ENCODE measurements at places on chromosomes 5 and 9.

- DNase-seq: no peak
Measured at GRCh38 chr5:57727591-57727990, 245.0 kb upstream of the ACTBL2 start.

DNA sequence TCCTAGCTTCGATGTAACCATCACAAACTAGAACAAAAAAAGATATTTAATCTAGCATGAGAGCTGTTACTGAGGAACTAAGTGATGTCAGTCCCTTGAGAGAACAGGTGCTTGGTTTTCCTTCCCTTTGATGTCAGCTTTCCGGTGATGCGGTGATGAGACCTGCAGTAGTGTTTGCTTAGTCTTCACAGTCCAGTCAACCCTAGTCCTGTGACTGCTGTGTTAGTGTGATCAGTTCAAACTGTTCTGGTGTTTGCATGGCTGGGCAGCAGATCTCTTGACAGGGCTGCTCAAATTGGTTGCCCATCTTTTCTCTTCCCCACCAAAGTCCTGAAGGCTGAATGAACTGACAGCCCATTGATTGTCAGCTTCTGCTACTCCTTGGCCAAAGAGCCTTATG lies 608.6 kb upstream of the DAB2 start:
- DNase-seq: no peak

GRCh38 chr5:67065237-67065636 lies 131.4 kb downstream of the CD180 start:
- no peak for DNase-seq

DNA sequence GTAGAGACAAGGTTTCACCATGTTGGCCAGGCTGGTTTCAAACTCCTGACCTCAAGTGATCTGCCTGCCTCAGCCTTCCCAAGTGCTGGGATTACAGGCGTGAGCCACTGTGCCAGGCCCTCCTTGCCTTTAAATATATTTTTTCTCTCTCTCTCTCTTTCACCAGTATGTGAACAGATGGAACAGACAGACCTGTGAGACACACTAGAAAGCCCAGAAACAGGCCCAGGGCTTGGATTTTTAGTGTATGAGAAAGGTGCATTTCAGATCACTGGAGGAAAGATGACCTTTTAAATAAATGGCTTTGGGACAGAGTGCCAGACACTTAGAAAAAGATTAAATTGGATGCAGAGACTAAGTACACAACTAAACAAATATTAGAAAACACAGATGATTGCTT lies 3.1 kb downstream of the RASGEF1C start:
- no peak for DNase-seq

GRCh38 chr5:1439388-1440097 lies 5.7 kb downstream of the SLC6A3 start:
- no peak for DNase-seq

- DNase-seq: no peak
Measured at GRCh38 chr5:68200288-68200687, 15.3 kb upstream of the PIK3R1 start.

GRCh38 chr5:94698197-94698596 lies 79.7 kb downstream of the SLF1 start:
- DNase-seq: no peak

GRCh38 chr9:7105095-7105494 lies 347.3 kb downstream of the KDM4C start:
- no peak for DNase-seq

GRCh38 chr5:153147891-153148623 lies 342.4 kb upstream of the GRIA1 start:
- DNase-seq: no peak

- DNase-seq: no peak
Measured at GRCh38 chr9:104276709-104277245, 182.7 kb downstream of the SMC2 start.

DNA sequence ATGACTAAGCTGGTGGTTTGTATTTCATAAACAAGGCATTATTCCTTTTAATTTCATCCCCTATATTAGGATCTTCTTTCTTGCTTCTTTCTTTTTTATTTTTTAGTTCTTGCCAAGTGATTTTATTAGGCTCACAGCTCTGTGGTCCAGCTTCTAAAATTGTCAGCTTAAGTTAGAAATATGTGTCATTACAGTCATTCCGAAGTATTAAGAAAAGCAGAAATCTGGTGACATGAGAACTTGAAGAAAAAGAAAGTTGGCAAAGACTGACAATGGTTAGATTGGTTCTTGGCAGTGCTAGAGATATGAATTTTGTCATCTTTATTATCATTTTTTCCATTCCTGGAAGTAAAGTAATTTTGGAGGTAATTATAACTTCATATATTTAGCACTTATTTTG lies 166.5 kb upstream of the PRR16 start:
- no peak for DNase-seq

GRCh38 chr9:35939679-35940250 lies 18.2 kb downstream of the OR2S2 start:
- DNase-seq: no peak

DNA sequence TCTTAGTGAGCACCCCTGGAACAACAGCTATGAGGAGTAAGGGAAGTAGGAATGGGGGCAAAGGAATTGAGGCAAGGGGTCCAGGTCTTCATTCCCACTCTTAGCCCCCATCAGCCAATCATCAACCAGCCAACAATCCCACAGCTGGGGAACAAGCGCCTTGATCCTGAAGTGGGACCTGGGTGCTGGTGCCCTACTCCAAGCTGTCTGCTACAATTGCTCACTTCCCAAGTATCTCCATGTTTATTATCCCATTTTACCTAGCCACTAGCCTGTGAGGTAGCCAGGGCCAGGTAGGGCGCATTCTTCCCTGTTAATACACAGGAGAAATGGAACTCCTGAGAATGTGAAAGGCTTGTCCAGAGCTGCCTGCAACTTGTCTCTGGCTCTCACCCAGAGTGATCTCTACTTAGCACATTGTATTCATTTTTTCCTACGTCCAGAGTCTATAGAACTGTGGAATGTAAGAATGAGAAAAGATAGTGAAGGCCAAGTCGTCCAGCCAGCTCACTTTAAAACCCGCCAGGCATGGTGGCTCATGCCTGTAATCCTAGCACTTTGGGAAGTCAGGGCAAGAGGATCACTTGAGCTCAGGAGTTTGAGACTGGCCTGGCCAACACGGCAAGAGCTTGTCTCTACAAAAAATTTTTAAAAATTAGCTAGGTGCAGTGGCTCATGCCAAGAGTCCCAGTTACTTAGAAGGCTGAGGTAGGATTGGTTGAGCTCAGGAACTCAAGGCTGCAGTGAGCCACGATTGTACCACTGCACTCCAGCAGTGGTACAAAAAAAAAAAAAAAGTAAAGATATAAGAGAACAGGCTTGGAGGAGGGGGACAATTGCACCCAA lies 6.2 kb upstream of the DNAJC18 start:
- DNase-seq: no peak

GRCh38 chr9:85062385-85063022 lies 393.0 kb downstream of the NTRK2 start:
- DNase-seq: no peak

- no peak for DNase-seq
Measured at GRCh38 chr5:17802256-17802655, 168.0 kb downstream of the TAF11L14 start.

- DNase-seq: no peak
Measured at GRCh38 chr9:121598965-121599871, 52.2 kb upstream of the DAB2IP start.

- no peak for DNase-seq
Measured at GRCh38 chr9:108530141-108530540, 325.6 kb downstream of the ACTL7B start.

- DNase-seq: no peak
Measured at GRCh38 chr9:123402981-123403509, 47.0 kb downstream of the CRB2 start.

DNA sequence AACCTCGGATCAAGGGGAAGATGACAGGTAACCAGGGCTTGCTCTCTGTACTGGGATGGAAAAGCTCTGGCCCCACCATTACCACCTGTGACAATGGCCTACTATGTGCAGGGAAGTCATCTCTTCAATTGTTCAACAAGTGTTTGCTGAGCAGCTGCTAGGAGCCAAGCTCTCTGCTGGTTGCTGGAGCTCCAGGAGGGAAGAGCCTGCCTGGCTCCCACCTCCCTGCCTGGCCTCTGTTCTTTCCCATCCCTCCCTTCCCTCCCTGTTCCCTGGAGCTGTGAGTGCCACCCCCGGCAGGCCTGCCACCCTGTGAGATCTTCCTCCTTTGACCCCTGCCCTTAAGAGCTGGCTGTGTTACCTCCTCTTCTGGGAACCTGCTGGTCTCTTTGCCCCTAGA lies 59.7 kb upstream of the IER5L start:
- DNase-seq: no peak

- no peak for DNase-seq
Measured at GRCh38 chr5:160463740-160464465, 42.2 kb downstream of the PTTG1 start.

Data from stimulated activated CD8-positive, alpha-beta memory T cell treated with anti-CD3 and anti-CD28 coated beads, Interleukin-2, amount 100 ng/mL, for 1 hour (primary cell).